ENCODE measurements at places on chromosomes 11 and 22. TPM values are rescaled to one million over a fixed set of nuclear protein-coding genes. Genes with fewer than 3 reads are reported as not detected.

Gene RDX
- total RNA-seq, result 39.8 TPM

Gene CCDC116
- total RNA-seq, result not detected

Gene ZNF215
- 1.5 TPM for total RNA-seq

Gene OR56B4
- not detected for total RNA-seq

- no peak for DNase-seq
These were observed 2.3 kb upstream of the KCTD14 start for GRCh38 chr11:78025378-78025777.

GRCh38 chr22:43910178-43910695, 13.4 kb upstream of the PNPLA3 start:
- no peak for DNase-seq

DNA sequence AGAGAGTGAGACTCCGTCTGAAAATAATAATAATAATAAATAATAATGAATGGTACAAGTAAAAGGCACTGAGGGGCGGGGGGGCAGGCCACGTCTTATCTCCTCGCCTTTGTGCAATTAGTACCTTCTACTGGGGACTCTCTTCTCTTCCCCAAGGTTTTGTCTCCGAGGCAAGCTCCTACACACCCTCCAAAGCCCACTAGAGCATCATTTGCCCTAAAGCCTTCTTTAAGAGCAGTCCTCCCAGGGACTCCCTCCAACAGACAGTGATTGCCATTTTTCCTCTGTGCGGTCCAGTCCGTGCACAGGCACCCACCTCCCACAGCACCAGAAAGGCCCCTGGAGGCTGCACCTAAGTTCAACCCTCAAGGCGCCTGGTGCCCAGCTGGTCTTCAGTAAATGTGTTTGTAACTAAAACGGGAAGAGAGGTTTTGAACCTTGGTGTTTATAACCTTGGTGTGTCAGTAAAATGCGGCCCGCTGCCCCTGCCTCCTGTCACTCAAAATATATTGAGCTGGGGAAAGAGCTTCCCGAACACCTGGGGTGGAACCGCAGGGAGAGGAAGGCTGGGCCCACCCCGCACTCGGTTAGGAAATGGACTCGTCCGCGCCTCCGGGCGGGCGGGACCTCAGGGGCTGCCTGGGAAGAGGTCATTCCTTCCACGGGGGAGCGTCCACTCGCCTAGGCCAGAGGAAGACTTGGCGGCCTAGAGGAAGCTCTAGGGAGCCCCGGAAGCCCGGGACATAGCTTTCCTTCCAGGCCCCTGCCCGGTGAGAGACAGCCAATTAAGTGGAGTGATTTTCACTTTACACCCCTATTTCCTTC, 4.7 kb upstream of the KDELR3 start:
- no peak for DNase-seq

DNA sequence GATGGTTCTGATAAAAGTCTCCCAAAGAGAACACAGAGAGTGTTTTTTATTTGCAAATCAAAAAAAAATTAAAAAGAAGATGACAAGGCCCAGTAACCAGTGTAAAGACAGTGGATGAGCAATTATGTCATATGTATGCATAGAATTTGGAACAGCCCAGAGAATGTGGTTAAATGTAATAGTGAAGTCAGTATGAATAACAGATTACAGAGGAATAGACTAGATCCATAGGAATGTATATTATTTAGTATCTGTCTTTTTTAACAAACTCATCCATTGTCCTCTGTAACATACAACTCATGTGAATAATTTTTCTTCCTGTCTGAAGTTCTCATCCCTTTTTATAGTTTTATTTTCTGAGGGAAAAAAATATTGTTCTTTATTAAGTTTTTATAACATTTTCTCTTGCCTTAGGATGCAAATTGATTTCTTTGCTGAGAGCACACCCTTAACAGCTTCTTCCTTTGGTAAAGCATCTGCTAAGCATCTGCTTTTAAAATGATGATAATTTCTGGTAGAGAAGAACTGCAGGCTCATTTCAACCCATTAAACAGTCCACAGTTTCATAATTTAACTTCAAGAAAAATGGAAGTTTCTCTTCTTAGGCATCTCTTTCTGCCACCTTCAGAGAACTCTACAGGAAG, 266.5 kb upstream of the MTNR1B start:
- no peak for DNase-seq

DNA sequence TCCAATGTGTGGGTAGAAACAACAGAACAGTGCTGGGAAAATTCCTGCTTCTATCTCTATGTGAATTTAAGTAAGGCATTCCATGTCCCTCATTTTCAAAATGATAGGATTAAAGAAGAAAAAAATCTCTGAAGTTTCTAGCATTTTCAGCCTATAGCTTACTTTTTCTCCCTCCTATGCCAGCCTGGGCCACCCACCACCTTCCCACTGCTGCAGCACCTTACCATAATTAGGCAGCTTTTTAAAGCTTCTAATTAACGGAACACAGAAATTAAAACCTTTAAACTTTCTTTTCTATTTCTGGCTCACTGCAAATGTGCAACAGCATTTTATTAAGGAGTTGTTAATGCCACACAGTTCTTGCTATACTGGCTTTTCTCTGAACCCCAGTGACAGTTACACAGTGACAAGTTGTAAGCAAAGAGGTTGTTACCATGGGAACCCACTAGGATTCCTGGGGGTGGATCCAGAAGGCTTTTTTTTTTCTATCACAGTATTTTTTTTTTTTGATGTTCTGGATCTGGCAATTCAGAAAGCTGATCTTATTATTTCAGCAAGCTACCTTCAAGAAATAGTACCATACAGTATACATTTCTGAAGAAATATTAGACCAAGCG, 20.2 kb downstream of the CELF1 start:
- DNase-seq, result no peak

DNA sequence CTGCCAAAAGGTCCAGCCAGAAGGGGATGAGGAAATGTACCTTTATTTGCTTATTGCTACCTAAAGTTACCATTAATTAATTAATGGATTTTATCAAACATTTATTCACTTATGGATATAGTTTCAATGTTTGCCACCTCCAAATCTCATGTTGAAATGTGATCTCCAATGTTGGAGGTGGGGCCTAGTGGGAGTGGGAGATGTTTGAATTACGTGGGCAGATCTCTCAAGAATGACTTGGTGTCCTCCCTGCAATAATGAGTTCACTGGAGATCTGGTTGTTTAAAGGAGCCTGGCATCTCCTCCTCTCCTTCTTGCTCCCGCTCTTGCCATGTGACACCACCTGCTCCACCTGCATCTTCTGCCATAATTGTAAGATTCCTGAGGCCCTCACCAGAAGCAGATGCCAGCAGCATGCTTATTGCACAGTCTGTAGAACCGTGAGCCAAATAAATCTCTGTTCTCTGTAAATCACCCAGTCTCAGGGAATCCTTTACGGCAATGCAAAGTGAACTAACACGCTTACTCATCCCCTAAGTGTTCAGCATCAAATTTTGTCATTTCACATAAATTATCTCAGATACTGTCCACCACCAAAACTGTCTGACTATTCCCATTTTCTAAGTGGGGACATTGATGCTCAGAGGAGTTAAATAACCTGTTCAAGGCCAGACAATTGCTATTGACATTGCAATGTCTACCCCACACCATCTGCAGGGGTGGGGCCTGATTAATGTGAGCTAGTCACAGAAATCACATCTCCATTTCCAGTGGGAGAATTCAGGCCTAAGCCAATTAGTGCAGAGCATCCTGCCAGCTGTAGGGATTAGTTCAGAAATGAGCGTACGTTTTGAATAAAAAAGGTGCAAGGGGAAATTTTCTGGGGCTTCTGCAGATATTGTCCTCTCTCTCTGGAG, 51.6 kb upstream of the SYN3 start:
- DNase-seq, result no peak

DNA sequence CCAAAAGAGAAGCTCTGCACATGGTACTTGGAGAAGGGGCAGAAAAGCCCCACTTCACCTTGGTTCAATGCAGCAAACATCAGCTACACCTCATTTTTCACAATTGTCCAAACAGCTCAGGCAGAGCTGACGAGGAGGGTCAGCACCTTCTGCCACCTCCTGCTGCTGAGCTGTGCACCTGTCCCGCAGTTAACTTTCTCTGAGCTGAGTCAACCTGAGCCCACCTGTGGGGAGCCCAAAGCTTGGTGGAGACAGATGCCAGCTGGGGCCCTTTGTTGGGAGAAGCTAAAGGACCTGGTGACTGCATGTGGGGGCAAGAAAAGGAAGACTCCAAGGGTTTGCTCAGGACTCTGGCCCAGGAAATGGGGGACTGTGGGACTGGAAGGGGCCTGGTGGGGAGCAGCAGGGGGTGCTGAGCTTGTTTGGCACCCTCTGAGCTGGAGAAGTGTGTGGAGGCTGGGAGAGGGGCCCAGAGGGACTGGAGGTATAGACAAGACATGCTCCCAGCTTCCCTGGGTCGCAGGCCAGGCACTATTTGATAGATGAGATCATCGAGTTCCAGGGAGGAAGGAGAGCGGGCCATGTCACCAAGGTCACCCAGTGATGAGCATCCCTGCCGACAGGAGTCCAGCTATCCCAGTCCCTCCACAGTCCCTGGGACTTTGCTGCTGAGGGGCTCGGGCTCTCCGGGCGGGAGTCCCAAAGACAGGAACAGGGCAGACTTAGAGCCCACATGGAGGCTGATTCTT, 53.5 kb downstream of the KCNJ4 start:
- DNase-seq, result no peak

- DNase-seq, result no peak
These were observed 231.3 kb downstream of the METTL15 start for GRCh38 chr11:28339488-28339887.

- DNase-seq, result peak; percentile 79
These were observed 95.7 kb downstream of the TEAD1 start for GRCh38 chr11:12769834-12770345.

GRCh38 chr11:31645747-31646146, 136.2 kb downstream of the ELP4 start:
- peak; percentile 76 for DNase-seq

- DNase-seq, result no peak
These were observed 112.9 kb downstream of the SLC36A4 start for GRCh38 chr11:93084727-93085505.

GRCh38 chr22:23035557-23036277, 34.6 kb upstream of the GNAZ start:
- DNase-seq, result no peak

DNA sequence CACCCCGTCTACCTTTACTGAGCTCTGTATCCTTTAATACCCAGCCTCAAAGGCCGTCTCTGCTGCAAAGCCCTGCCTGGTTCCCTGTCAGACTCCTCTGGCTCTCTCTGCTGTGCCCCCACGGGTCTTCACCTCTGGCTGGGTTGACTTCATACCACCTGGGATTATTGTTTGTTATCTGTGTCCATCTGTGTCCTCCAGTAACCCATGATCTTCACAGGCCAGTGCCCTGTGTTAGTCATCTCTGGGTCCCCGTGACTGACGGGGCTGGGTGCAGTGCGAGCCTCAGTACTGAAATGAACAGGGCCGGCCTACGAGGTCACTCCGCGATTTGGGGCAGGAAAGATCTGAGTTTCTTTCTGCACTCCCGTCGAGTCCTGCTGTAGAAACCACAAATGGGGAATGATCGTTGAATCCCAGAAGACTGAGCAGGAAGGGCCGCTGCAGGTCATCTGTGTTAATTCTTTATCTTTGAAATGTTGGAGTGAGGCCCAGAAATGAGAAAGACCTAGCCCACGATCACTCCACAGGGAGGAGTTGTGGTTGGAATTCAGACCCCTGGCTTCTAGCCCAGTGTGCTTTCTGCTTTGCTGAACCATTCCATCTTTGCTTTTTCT, 12.3 kb upstream of the TUB start:
- peak; percentile 38 for DNase-seq

GRCh38 chr22:36197065-36197440, 4.6 kb downstream of the APOL4 start:
- DNase-seq, result no peak

DNA sequence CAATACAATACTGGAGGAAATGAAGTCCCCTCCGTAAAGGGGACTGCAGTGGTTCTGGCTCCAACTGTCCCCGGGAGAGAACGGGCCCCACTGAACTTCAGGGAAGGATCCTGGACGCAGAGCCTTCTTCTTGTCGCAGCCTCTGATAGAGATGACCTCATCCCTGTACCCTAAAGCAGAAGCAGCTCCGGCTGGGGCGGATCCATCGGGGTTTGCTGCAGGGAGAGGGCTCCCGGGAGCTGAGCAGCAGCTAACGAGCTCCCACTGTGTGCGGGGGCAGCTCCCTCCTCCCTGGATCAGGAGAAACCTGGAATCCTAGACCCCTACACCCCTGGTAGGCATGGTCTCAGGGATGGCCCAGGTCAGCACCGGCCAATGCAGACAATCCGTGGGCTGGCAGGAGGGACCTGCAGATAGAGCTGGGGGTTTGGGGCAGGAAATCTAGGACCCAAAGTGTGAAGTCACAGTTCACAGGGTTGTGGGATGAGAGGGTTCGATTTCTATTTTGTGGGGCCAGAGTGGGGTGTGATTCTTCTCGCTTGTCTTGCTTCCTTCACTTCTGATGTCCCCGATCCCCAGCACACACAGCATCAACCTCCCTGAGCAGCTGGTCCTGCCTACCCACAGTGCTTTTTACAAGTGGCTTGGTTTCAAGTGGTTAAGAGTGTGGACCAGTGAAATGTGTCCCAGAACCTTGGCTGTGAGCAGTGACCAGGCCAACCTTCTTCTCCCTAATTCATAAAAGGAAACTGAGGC, 12.9 kb downstream of the KIAA0930 start:
- DNase-seq, result no peak

GRCh38 chr11:118929501-118930093, 3.9 kb upstream of the BCL9L start:
- DNase-seq, result no peak

- DNase-seq, result no peak
These were observed 674.7 kb downstream of the NTM start for GRCh38 chr11:132045107-132045506.

DNA sequence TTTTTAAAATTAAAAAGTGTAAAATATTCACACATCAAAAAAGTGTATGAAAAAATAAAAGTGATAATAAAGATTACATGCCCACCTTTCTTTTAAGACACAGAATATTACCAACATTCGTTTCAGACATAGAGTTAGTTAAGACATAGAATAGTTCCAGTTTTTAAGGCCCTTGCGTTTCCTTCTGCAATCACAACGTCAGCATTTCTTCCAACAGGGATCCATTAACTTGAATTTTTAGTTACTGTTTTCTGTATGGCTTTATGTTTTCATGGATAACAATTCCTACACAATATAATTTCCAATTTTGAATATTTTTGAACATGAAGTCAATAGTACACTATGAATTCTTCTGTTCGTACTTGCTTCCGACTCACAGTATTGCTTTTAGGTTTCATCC, 170.8 kb upstream of the C11orf87 start:
- DNase-seq, result no peak

DNA sequence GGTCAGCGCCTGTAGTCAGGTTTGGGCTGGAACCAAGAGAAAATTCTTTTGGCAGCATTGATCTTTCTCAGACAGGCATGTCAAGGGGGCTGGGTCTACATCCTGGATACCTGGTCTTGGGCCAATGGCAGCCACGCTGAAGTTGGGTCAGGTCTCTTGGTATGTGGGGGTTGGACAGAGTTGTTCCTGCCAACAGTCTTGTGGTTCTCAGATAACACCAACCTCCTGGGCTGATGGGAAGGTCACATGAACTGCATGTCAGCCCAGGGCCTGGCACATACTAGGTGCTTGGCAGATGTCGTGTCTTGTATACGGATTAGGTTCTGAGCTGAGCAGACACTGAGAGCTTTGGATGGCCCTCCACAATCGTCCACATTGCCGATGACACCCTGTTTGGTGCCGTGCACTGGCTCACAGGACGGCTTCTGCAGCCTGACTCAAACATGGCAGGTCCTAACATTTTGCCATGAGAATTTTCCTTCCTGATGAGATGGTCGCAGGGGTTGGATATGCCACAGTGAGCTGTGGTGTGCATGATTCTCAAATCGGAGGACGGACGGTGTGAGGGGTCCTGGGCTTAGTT, 42.0 kb downstream of the FBLN1 start:
- DNase-seq, result no peak

GRCh38 chr11:45885921-45886721, 670 bp downstream of the MAPK8IP1 start:
- DNase-seq, result no peak
